Iris pigment epithelial cell (primary cell): ENCODE measurements at places on chromosomes 2 and 18.

GRCh38 chr2:46095830-46096229 lies 201.4 kb upstream of the EPAS1 start:
- DNase-seq, result no peak

- DNase-seq, result no peak
Measured at GRCh38 chr2:1561259-1561658, 148.0 kb downstream of the TPO start.

- DNase-seq, result no peak
Measured at GRCh38 chr2:29242621-29243375, 127.6 kb downstream of the CLIP4 start.

- DNase-seq, result no peak
Measured at GRCh38 chr2:50346629-50347357, 685.1 kb downstream of the NRXN1 start.

DNA sequence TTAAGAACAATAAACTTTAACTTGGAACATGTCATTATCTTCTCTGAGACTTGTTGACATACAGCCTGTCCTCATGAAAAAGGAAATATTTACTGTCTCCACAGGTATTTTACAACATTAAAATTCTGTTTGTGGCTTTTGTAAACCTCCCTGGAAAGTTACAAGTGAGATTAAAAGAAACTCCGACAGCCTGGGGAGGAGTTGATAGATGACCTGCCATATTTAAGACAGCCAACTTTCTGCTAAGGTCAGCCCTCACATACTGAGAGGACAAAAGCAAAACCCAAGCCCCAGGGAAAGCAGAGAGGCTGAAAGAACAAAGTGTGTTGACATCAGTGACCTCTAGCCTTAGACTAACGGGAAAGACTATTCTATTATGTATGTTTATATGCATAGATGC lies 350.2 kb downstream of the RIT2 start:
- no peak for DNase-seq

DNA sequence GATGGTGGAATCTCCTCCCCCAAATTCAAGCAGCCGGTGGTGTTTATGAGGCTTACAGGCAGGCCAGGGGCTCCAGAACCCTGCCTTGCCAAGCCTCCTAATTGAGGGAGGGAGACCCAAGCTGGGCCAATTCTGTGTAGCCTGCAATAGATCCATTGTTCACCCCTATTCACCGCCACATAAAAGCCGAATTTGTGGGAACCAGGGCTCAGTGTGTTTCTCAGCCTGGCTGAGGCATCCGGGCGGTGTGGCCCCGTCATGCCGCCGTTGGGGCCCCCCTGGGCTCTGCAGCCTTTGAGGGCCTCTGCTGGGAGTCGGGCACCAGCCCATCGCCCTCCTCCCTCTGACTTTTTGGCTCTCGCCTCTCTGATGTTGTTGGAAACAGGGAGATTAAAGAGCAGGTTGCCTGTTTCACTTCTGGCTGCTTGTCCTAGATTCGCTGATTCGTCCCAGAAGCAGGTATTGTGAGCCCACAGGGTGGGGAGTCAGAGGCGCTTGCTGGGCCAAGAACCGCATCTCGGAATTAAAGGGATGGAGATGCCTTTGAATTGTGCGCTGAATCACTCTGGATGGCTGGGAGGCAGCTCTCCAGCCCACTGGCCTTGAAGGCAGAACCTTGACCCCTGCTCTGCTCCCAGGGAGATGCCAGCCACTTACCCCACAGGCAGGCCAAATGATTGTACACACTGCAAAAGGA lies 14.7 kb upstream of the OTOS start:
- DNase-seq, result no peak

GRCh38 chr2:41399437-41400087 lies 648.3 kb upstream of the PKDCC start:
- DNase-seq, result no peak

DNA sequence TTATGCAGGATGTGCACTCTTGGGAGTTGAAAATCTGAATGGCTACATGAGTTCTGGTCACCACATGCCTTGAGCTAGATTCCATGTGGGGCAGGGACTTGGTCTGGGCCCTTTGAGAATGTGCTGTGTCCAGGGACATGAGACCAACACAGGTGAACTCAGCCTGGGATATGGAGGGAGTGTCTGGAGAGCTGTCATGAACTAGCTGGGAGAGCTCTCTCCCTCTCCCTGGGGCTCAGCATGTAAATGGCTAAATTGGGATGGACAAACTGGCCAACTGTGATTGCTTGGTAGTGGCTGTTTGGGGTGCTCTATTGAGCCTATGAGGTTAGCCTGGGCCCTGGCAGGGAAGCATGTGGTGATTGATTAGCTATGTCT lies 105.1 kb upstream of the HS6ST1 start:
- DNase-seq, result no peak

DNA sequence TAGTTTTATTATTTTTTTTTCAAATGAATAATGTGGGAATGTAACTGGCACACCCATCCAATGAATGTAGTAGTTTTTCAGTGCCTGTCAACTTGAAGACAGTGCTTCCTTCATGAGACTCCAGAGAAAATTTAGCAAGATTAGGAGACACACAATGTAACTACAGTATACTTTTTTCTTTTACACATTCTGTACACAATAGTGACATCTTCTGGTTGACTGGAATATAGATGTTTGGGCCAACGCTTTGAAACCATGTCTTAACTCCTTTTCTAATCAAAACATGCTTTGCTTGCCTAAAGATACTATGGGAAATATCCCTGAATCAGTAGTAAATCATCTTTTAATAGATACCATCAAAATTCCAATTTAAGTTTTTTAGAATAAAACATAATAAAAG lies 229.5 kb upstream of the ZC3H15 start:
- DNase-seq, result peak; percentile 45

DNA sequence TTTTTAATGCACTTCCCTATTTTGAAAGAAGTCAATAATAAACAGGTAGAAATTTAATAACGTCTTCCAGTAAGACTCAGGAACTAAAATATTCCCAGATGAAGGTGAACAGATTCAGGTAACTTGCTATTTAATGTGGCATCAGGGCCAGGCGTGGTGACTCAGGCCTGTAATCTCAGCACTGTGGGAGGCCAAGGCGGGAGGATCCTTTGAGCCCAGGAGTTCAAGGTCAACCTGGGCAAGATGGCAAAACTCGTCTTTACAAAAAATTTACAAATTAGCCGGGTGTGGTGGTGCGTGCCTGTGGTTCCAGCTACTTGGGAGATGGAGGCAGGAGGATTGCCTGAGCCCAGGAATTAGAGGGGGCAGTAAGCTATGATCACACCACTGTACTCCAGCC lies 81.8 kb downstream of the NXPH2 start:
- no peak for DNase-seq

GRCh38 chr2:86243950-86244733 lies 44.9 kb downstream of the MRPL35 start:
- no peak for DNase-seq

GRCh38 chr18:55328301-55328700 lies 259.7 kb downstream of the TCF4 start:
- DNase-seq, result peak; percentile 64

GRCh38 chr2:231854616-231855125 lies 68.4 kb downstream of the COPS7B start:
- DNase-seq, result no peak

GRCh38 chr2:11598228-11598731 lies 64.4 kb downstream of the GREB1 start:
- peak; percentile 16 for DNase-seq

DNA sequence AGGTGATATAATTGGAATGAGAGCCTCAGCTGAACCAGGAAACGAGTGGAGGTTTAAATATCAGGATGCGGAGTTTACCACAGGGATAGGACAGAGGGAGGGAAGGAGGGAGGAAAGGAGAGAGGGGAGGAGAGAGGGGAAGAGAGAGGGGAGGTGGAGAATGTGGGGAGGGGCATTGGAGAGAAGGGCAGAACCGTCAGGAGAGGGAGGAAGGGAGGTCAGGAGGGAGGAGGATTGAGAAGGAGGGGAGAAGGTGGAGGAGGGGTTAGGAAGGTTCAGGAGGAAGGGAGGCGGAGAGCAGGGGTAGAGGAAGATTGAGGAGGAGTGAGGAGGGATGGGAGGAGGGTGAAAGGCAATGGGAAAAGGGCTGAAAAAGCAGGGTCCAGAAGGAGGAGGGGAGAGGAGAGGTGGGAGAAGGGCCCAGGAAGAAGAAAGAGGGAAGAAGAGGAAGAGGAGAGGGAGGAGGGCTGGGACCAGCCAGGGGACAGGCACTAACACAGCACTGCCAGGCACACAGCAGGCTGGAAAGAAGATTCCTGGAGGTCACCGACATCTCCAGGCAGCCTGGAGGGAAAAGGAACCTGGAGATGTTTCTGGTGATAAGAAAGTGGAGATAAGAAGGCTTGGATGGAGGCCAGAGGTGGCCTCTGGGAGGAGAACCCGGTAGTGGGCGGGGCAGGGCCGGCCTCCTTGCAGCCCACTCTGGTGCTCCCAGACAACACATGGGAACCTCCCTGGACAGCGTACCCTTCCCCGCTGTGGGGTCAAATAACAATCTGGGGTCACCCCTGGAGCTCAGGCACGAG lies 176.7 kb upstream of the SMAD2 start:
- no peak for DNase-seq

GRCh38 chr2:230178546-230179485 lies 41.0 kb downstream of the SP110 start:
- DNase-seq, result no peak

- no peak for DNase-seq
Measured at GRCh38 chr18:34838669-34839068, 128.6 kb downstream of the DTNA start.

- no peak for DNase-seq
Measured at GRCh38 chr2:138486363-138487198, 15.0 kb upstream of the SPOPL start.

DNA sequence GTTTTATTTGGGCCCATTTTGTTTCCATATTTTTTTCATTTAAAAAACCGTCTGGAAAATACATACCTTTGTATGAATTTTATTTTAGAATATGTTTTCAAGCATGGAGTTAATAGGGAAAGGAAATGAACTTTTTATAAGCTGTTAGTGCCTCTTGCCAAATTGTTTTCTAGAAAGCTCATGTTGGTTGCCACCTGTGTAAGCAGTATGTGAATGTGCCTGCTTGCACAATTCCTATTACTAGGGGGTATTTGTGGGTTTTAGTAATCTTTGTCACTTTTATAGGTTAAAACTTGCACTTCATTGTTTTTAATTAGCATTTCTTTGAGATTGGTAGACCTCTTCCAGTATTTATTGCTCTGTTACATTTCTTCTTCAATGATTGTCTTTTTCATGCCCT lies 107.3 kb downstream of the TANC1 start:
- peak; percentile 67 for DNase-seq

GRCh38 chr18:79545736-79546171 lies 133.8 kb upstream of the CTDP1 start:
- no peak for DNase-seq

DNA sequence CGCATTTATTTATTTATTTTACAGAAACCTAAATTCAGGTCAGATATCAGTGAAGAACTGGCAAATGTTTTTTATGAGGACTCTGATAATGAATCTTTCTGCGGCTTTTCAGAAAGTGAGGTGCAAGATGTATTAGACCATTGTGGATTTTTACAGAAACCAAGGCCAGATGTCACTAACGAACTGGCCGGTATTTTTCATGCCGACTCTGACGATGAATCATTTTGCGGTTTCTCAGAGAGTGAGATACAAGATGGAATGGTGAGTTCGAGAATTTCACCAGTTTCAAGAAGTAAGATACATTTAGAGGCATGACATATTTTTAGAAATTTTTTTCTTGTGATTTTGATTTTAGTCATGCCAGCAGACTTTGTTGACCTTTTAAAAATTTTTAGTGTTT lies 4.6 kb downstream of the CDCA7 start:
- no peak for DNase-seq

GRCh38 chr18:26772691-26773090 lies 92.8 kb downstream of the AQP4 start:
- DNase-seq, result no peak

GRCh38 chr2:47429795-47430194 lies 26.8 kb downstream of the MSH2 start:
- DNase-seq, result peak; percentile 69

GRCh38 chr2:46367286-46367685 lies 70.1 kb downstream of the EPAS1 start:
- no peak for DNase-seq

DNA sequence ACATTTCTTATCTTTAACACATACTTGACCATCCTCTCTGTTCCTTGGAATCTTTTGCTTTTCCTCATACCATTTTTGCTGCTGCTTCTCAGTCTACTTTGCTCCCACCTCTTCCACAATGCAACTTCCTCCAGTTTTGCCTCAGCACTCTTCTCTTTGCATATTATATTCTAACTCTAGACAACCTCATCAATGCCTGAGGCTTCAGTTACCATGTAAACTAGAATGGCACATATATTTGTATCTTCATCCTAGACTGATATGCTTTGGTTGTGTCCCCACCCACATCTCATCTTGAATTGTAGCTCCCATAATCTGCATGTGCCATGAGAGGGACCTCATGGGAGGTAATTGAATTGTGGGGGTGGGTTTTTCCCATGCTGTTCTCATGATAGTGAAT lies 55.9 kb upstream of the STAM2 start:
- no peak for DNase-seq

GRCh38 chr2:83949361-83949760 lies 509.7 kb downstream of the SUCLG1 start:
- DNase-seq, result no peak

- no peak for DNase-seq
Measured at GRCh38 chr2:40028792-40029488, 249.9 kb upstream of the THUMPD2 start.

- peak; percentile 78 for DNase-seq
Measured at GRCh38 chr2:68319398-68320117, at the start of gene CNRIP1. CNRIP1 (minus strand) TSS chr2:68319949; CDS start chr2:68319400, 549 bp downstream.

DNA sequence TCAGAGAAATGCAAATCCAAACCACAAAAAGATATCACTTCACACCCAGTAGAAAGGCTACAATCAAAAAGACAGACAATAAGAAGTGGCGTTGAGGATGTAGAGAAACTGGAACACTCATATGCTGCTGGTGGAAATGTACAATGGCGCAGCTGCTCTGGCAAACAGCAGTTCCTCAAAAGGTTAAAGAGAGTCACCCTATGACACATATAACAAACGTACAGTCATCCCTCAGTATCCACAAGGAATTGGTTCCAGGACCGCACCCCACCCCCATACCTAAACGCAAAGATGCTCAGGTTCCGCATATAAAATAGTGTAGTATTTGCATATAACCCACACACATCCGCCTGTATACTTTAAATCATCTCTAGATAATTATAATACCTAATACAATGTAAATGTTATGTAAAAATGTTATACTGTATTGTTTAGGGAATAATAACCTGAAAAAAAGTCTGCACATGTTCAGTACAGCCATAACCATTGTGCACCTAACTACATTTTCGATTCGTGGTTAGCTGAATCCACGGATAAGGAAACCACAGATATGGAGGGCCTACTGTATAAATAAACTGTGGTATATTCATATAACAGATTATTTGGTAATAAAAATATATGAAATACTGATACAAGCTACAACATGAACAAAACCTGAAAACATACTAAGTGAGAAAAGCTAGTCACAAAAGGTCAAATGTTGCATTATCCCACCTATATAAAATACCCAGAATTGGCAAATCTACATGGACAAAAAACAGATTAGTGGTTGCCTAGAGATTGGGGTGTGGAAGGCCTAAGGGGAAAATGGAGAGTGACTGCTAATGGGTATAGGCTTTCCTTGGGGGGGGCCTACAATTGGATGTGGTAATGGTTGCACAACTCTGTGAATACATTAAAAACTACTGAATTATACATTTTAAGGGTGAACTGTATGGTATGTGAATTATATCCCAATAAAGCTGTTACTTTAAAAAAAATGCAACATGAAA lies 37.5 kb downstream of the UXS1 start:
- DNase-seq, result peak; percentile 31

GRCh38 chr2:30511122-30512083 lies 64.4 kb downstream of the LCLAT1 start:
- DNase-seq, result peak; percentile 77
